ENCODE measurements at places on chromosomes 2 and 18.

GRCh38 chr2:191571163-191571769, 106.7 kb upstream of the NABP1 start:
- DNase-seq: peak; percentile 70

DNA sequence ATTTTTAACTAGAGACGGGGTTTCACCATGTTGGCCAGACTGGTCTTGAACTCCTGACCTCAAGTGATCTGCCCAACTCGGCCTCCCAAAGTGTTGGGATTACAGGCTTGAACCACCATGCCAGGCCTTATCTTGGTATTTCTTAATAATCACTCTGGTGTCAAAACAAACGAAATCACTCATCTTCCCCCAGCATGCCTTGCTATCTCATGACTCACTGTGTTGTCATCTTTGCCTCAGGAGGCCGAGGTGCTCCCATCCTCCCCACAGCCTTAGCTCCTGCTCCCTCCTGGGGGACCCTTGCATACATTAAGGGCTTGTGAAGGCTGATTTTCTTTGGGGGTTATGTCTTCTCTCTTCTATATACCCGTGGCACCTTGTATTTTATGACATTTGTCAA, 250.1 kb upstream of the DPP10 start:
- DNase-seq: no peak

- no peak for DNase-seq
Observed at GRCh38 chr2:219887870-219888269, 260.4 kb downstream of the SLC4A3 start.

DNA sequence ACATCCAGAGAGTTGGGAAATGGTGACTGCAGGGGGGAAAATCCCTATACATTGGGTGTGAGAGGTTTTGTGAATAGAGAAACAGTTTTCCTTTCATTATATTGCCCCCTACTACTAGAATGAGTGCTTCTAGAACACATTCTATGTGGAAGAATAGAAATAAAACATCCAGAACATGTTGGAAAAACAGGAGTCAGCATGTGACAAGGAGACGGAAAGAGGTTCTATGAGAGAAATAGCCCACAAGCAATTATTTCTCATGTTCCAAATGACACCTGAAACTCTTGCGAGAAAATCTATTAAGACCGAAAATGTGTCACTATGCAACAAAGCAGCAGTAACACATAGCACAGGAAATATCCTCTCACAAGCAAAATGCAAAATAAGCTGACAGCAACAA, 202.7 kb upstream of the SPOPL start:
- no peak for DNase-seq

DNA sequence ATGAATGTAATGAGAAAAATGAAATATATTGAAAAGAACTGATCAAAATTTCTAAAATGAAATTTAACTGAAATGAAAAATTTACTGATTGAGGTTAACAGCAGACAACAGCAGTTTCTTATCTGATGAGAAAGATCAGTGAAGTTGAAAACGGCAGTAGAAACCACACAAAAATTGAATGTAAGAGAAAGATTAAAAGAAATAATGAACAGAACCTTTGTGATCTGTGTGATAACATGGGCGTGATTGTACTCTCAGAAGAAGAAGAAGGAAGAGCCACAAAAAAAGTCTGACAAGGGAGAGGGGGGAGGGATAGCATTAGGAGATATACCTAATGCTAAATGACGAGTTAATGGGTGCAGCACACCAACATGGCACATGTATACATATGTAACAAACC, 45.2 kb downstream of the FAM117B start:
- DNase-seq: no peak

DNA sequence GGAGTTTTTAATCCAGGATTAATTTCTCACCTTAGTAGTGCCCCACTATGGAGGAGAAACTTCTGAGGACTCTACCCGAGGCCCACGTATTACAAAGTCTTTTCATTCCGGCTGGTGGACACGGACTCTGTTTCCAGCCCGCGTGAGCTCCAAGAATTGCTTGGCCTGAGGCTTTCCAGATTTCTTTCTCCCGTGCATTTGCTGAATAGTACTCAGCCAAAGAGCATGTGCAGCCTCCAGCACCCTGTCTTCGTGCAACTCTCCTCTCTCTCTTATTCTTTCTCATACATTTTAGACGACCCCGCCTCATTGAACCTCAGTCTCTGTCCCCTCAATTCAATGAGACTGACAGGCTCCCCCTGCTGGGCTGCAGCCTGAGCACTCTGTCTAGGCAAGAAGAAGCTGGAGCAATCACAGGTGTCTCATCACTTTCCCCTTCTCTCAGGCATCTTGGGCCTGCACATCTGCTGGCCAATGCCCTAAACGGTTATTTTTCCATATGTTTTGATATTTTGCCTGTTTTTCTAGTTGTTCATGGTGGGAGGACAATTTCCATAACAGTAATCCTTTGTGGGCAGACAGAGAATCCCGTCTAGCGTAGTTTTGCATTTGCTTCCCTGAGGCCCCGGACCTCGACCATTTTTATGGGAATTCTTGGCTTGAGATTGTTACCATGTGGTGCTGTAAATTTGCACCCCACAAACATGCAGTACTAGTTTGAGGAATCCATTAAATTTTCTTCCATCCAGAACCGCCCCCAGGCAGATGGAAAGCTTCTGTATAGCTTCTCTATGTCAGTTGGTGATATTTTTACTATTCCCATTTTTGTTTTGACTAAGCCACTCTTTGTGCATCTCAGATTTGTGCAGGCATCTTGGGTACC, 50.1 kb upstream of the LPIN2 start:
- peak; percentile 16 for DNase-seq

- no peak for DNase-seq
Observed at GRCh38 chr2:158600155-158600802, 143.5 kb downstream of the PKP4 start.

GRCh38 chr2:181483211-181483610, 26.0 kb downstream of the ITGA4 start:
- DNase-seq: no peak

GRCh38 chr2:143034292-143035074, 94.7 kb upstream of the ARHGAP15 start:
- peak; percentile 89 for DNase-seq

DNA sequence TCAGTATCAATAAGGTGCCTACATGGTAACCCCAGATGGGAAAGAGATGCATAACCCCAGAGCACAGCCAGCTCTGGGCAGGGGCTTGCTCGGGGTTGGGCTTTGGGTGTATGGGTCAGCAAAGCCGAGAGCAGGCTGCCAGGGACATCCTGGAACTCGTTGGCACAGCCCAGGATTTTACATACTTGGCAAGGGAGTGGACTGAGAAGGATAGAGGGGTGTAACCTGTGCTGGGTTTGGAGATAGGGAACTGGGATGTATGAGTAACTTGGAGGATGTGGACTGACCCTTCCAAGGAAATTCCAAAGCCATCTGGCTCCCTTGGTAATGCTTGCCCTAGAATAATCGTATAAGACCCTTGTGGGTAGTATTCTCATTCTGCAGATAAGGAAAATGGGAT, 44.2 kb downstream of the GPR39 start:
- DNase-seq: no peak
